Cardiac muscle cell (in vitro differentiated cells and primary cell): ENCODE measurements at places on chromosomes 2 and 18.

GRCh38 chr2:10493634-10494281 is 45.6 kb upstream of the ODC1 start:
- DNase-seq, result peak; percentile 34

- peak; percentile 42 for DNase-seq
Observed at GRCh38 chr2:206989311-206989710, 50.0 kb downstream of the CPO start.

DNA sequence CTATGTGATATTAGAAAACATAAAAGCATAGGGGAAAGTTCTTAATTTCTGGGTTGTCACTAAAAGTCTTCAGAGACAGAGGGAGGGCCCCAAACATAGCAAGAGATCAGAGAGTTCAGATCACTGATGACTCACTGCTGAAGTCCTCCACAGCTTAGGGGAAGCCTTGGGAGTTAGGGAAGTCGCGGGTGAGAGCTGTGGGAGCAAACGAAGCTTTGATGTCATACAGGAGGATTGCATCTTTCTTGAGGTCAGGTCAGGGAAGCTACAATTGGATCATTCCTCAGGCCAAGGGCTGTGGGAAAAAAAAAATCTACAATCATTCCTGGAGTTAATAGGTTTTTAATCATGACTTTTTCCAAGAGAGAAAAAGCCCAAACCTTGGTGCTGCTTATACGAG is 96.2 kb downstream of the COPS8 start:
- no peak for DNase-seq

GRCh38 chr2:96524482-96525210 is 11.9 kb upstream of the ARID5A start:
- no peak for DNase-seq
